ENCODE measurements at places on chromosomes 2 and 18. TPM values are rescaled to one million over a fixed set of nuclear protein-coding genes. Genes with fewer than 3 reads are reported as not detected.

The IL36RN gene
- not detected for total RNA-seq

The SLC38A11 gene
- total RNA-seq: 2.2 TPM

The LONRF2 gene
- total RNA-seq: 5.1 TPM

The UBXN4 gene
- 89.1 TPM for total RNA-seq

The GALNT5 gene
- total RNA-seq: 2.0 TPM

The FBLN7 gene
- total RNA-seq: 15.7 TPM

The ACTR1B gene
- total RNA-seq: 74.6 TPM

The UGT1A10 gene
- total RNA-seq: not detected

The MREG gene
- total RNA-seq: 30.1 TPM

The KLHL30 gene
- 0.98 TPM for total RNA-seq

The NPPC gene
- total RNA-seq: 0.44 TPM

DNA sequence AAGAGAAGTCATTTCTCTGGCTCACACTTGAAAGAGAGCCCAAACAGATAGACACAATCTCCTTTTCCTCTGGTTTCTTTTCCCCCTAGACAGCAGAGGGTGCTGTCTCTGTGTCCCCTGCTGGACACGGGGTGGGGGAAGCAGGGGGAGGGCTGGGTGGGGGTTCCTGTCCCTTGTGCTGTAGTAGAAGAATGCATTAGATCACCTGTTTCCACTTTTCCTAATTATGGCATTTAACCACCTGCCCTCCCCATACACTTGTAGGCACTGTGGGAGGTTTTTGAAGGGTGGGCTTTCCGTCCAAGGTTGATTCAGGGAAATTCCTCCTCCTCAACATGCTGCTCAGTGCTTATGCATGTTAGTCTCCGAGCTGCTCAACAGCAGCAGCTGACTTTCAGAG is 206.2 kb upstream of the EPAS1 start:
- H3K27me3 ChIP-seq: no peaks in the 10 kb centered on the region
- H3K4me1 ChIP-seq: no peaks in the 10 kb centered on the region
- DNase-seq: no peak
- peak overlapping the region; percentile 40 for H3K27ac ChIP-seq

- H3K27ac ChIP-seq: no peak overlapping the region
- no peak for DNase-seq
- no peaks in the 10 kb centered on the region for H3K4me1 ChIP-seq
- no peaks in the 10 kb centered on the region for H3K27me3 ChIP-seq
- H3K36me3 ChIP-seq: no peaks in the 10 kb centered on the region
These were observed 50.8 kb downstream of the FAM228A start for GRCh38 chr2:24225499-24226242.

GRCh38 chr2:96848264-96848663 is 4.4 kb upstream of the ANKRD23 start:
- no peak overlapping the region for H3K4me3 ChIP-seq
- no peaks in the 10 kb centered on the region for H3K27me3 ChIP-seq
- no peak for DNase-seq
- H3K27ac ChIP-seq: no peak overlapping the region
- H3K4me1 ChIP-seq: no peaks in the 10 kb centered on the region
- H3K36me3 ChIP-seq: no peaks in the 10 kb centered on the region

- DNase-seq: no peak
- H3K27me3 ChIP-seq: no peaks in the 10 kb centered on the region
- H3K27ac ChIP-seq: peak overlapping the region; percentile 63
- no peaks in the 10 kb centered on the region for H3K36me3 ChIP-seq
- H3K4me1 ChIP-seq: no peaks in the 10 kb centered on the region
- no peak overlapping the region for H3K4me3 ChIP-seq
These were observed 55.0 kb downstream of the GATA6 start for GRCh38 chr18:22224339-22224738.

GRCh38 chr2:120887741-120888231 is 152.1 kb downstream of the GLI2 start:
- no peaks in the 10 kb centered on the region for H3K4me1 ChIP-seq
- H3K4me3 ChIP-seq: no peak overlapping the region
- DNase-seq: no peak
- no peaks in the 10 kb centered on the region for H3K27me3 ChIP-seq

GRCh38 chr18:63850020-63850419 is 37.5 kb upstream of the SERPINB2 start:
- no peaks in the 10 kb centered on the region for H3K4me1 ChIP-seq
- no peaks in the 10 kb centered on the region for H3K27me3 ChIP-seq
- H3K36me3 ChIP-seq: no peaks in the 10 kb centered on the region
- H3K27ac ChIP-seq: no peak overlapping the region
- H3K4me3 ChIP-seq: no peak overlapping the region

DNA sequence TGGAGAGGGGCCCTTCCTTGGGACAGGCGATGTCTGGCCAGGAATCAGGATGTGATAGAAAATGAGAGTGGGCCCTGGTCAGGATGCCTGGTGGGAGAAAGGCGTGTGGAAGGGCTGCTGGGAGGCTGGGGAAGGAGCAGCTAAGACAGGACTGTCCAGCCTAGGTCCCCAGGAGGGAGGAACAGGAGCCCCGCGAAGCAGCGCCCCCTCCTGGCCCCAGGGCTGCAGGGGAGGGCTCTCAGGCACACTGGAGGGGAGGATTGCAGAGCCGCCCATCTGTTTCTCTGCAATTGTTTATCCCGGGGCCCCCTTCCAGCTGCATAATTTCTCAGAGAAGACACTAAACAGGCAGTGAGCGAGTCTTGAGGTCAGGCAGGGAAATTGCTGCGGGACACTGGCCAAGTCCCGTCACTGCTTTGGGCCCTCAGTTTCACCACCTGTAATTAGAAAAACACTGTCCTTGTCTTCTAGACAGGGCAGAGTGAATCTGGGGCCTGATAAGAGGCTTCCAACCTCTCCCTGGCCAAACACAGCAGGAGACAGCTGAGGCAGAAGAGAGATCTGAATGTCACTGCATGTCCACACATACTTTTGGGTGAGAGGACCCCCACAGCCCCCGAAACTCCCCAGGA is 3.9 kb upstream of the NPPC start:
- H3K27me3 ChIP-seq: no peaks in the 10 kb centered on the region
- H3K27ac ChIP-seq: no peak overlapping the region
- peak; percentile 15 for DNase-seq
- H3K36me3 ChIP-seq: no peaks in the 10 kb centered on the region

DNA sequence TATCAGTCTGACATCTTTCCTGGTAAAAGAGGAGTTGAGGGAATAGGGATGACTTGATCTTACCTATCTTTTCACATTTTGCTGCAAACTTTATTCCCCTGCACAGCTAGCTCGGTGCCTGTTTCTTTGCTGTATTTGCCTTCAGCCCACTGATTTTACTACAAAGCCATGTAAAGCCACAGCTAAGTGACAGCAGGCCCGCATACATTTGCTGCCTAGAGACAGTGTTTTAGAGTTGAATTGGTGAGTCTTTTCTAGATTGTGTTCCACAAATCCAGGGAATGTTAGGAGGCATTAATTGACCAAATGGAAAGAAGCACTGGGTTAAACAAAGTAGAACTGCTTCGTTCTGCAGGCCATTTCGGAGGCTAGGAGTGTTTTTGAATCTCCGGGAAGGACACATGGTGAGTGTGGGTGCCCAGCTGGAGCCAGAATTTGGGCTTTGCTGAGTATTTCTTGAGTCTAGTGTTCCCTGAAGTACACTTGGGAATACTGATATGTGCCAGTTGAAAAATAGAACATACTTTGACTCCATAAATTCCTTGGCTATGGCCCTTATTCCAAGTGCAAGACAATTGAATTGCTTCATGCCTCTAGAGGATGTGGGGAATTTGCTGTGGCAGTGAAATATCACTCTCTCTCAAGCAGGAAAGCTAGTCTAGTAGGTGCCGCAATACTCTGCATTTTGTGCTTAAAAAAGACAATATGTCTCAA is 329.8 kb downstream of the PTPRM start:
- no peaks in the 10 kb centered on the region for H3K27me3 ChIP-seq
- H3K27ac ChIP-seq: peak overlapping the region; percentile 21
- H3K36me3 ChIP-seq: no peaks in the 10 kb centered on the region
- DNase-seq: no peak
- H3K4me1 ChIP-seq: no peaks in the 10 kb centered on the region
- no peak overlapping the region for H3K4me3 ChIP-seq

- no peak overlapping the region for H3K4me3 ChIP-seq
- H3K36me3 ChIP-seq: no peaks in the 10 kb centered on the region
- H3K27ac ChIP-seq: no peak overlapping the region
These were observed 179.5 kb downstream of the CELF4 start for GRCh38 chr18:37385846-37386778.

DNA sequence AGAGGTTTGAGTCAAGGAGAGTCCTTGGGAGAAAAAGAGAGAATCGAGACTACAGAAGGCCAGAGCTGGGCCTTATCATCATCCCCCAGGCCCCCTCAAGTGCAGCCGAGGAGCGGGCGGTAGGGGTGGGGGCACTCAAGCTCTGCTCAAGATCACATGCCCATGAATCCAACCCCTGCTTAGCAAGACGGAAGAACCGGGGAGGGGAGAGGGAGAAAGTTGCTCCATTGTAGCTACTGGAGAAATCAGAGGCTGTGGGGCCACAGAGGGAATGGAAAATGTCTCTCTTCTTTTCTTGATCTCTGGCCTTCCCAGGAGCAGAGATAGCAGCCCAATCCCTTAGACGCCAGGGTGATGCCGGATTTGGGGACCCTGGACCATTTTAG is 14.6 kb downstream of the SLC4A3 start:
- H3K4me3 ChIP-seq: no peak overlapping the region
- peaks cover 3% of the 10 kb centered on the region for H3K4me1 ChIP-seq
- peak overlapping the region; percentile 71 for H3K27ac ChIP-seq
- no peak for DNase-seq
- H3K27me3 ChIP-seq: no peaks in the 10 kb centered on the region
- no peaks in the 10 kb centered on the region for H3K36me3 ChIP-seq

DNA sequence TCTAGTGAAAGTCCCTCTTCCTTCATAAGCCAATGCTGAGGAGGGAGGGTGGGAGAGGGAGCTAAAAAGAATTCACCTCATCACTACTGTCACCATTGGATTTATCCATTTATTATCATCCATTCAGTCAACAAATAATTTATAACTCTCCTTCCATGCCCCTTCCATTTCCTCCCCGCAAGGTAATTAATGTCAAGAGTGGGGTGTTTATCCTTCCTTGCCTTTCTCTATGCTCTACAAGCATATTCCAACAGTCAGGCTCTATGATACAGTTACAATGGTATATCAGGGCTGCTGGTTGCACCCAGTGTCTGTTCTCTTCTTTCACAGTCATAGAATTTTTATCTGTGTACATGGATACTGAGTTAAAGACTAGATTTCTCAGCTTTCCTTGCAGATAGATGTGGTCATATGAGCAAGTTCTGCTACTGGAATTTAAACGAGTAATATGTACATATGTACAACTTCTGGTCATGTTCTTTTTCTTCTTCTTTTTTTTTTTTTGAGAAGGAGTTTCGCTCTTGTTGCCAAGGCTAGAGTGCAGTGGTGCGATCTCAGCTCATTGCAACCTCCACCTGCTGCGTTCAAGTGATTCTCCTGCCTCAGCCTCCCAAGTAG is 5.1 kb upstream of the MFSD6 start:
- no peak overlapping the region for H3K4me3 ChIP-seq
- H3K27me3 ChIP-seq: no peaks in the 10 kb centered on the region
- no peaks in the 10 kb centered on the region for H3K4me1 ChIP-seq
- no peaks in the 10 kb centered on the region for H3K36me3 ChIP-seq

DNA sequence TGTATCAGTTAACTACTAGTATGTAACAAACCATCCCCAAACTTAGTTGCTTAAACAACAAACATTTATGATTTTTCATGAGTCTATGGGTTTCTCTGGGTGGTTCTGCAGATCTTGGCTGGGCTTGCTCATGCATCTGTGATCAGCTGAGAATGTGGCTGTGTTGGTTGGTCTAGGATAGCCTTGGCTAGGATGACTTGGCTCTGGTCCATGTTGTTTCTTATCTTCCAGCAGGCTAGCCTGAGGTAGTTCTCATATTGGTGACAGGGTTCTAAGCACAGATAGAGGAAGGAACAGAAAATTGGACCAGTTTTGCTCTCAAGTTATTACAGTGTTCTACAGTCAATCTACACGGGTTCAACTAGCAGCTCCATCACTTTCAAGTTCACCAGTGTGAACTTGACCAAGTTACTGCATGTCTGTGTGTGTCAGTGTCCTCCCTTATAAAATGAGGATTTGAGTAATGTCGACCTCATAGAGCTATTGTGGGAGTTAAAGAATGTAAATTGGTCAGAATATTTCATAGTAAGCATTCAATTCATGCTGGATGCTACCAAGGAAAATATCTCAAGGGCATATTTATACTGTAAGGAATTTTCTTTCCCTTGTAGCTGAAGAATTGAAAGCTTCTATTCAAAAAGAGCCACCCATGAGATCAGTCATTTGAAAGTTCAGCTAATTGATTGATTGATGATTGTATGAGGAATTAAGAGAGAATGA is 65.3 kb downstream of the MYO3B start:
- no peaks in the 10 kb centered on the region for H3K4me1 ChIP-seq
- no peaks in the 10 kb centered on the region for H3K36me3 ChIP-seq
- no peak for DNase-seq
- H3K4me3 ChIP-seq: no peak overlapping the region

GRCh38 chr18:74436158-74436769 is 20.8 kb downstream of the DIPK1C start:
- H3K4me3 ChIP-seq: no peak overlapping the region
- DNase-seq: no peak
- H3K4me1 ChIP-seq: no peaks in the 10 kb centered on the region
- H3K27me3 ChIP-seq: no peaks in the 10 kb centered on the region
- no peak overlapping the region for H3K27ac ChIP-seq

GRCh38 chr2:177326005-177326404 is 61.5 kb upstream of the NFE2L2 start:
- no peak overlapping the region for H3K4me3 ChIP-seq
- no peaks in the 10 kb centered on the region for H3K36me3 ChIP-seq
- H3K4me1 ChIP-seq: no peaks in the 10 kb centered on the region
- H3K27me3 ChIP-seq: no peaks in the 10 kb centered on the region
- no peak for DNase-seq

DNA sequence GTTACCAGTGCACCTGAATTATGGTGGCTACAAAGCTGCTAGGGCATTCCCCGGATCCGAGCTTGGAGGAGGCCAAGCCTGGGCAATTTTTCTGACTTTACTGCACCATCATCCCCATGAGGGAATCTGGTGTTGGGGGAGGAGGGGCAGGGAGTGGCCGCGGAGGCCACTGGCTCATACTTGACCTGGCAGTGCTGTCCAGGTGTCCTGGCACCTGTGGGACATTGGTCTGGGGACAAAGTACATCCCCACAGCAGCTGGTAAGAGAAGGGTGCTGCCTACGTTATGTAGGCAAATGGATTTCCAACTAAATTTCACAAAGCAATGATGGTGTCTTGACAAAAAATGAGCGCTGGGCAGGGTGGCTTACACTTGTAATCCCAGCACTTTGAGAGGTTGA is 48.3 kb downstream of the KLHL29 start:
- H3K4me3 ChIP-seq: no peak overlapping the region
- no peaks in the 10 kb centered on the region for H3K36me3 ChIP-seq
- no peak overlapping the region for H3K27ac ChIP-seq
- no peaks in the 10 kb centered on the region for H3K27me3 ChIP-seq
- no peaks in the 10 kb centered on the region for H3K4me1 ChIP-seq
- DNase-seq: peak; percentile 4

GRCh38 chr2:53801547-53801946 is 14.7 kb downstream of the ERLEC1 start:
- no peak overlapping the region for H3K4me3 ChIP-seq
- DNase-seq: no peak
- H3K27ac ChIP-seq: no peak overlapping the region
- no peaks in the 10 kb centered on the region for H3K36me3 ChIP-seq
- no peaks in the 10 kb centered on the region for H3K4me1 ChIP-seq

All from breast epithelium (tissue), 4 donors.